ENCODE measurements at places on chromosomes 16 and 17.
A peak's percentile ranks its signal among the peaks of the same experiment; 100 is the strongest.

GRCh38 chr17:17275971-17276370, 5.1 kb downstream of the COPS3 start:
- DNase-seq = no peak

DNA sequence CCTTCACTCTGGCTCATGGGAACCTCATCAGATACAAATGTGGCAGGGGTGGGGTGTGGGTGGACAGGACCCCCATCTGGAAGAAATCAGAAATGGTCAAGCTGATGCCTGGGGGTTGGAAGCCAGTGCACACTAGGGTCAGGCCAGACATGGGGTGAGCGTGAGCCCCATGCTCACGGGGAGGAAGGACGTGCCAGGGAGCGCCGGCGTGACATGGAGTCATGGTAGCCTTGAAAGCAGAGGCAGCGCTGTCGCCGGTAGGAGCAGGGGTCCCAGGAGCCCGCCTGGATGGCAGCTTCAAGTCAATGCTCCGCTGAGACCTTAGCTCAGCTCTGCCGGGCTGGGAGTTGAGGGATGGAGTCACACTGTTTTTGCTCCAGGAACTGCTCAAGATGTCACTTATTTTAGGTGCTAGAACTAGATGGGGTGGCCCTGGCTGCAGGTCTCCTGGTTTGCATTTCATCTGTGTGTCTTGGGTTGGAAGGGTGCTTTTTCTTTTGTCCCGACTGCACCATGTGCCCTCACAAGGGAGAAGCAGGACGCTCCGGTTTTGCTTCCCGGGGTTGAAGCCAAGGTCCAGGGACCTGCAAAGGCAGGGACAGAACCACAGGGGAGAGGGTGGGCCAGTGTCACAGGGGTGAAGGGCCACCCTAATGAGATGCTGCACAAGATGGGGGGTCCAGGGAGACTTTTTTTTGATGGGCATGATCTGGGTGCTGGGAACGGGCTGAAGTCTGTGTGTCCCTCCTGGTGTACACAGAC, 51.4 kb downstream of the USP22 start:
- no peak for DNase-seq

DNA sequence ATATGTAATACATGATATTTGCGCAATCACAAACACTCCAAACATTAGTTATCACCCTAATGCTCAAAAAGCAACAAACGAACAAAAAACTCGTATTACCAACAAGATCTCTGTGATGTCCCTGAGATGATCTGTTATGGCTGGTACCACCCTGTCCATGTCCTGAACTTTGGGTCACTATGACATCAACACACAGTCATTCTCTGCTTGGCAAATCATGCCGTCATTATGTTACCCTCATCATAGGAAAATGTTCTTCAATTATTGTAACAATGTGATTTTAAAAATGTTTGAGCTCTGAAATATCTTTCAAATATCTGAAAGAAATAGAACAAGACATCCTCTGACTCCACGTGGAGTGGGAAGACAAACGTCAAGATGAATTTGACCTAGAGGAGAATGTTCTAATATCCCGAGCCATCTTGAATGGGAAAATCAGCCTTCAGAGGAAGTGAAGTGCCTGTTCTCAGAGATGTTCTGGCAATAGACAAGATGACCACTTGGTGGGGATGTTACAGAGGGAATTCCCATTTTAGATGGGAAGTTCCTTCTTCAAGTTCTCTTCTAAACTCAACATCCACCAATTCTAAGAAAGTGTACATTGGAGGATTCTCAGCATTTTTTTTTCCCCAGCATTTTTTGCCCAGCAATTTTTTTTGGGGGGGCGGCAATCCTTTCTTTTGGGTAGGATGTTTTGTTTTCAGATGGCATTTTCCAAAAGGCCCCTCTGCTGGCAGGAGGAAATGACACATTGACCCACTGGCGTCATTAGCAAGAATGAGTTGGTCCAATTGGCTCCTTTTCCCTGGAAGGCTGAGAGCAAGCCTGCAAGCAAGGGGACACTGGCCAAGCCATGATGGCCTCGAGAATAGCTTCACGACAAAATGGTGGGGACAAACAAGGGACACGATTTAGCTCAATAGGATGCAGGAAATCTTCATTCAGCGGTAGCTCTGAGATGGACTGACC, 3.7 kb upstream of the HSD17B2 start:
- peak; percentile 34 for DNase-seq

DNA sequence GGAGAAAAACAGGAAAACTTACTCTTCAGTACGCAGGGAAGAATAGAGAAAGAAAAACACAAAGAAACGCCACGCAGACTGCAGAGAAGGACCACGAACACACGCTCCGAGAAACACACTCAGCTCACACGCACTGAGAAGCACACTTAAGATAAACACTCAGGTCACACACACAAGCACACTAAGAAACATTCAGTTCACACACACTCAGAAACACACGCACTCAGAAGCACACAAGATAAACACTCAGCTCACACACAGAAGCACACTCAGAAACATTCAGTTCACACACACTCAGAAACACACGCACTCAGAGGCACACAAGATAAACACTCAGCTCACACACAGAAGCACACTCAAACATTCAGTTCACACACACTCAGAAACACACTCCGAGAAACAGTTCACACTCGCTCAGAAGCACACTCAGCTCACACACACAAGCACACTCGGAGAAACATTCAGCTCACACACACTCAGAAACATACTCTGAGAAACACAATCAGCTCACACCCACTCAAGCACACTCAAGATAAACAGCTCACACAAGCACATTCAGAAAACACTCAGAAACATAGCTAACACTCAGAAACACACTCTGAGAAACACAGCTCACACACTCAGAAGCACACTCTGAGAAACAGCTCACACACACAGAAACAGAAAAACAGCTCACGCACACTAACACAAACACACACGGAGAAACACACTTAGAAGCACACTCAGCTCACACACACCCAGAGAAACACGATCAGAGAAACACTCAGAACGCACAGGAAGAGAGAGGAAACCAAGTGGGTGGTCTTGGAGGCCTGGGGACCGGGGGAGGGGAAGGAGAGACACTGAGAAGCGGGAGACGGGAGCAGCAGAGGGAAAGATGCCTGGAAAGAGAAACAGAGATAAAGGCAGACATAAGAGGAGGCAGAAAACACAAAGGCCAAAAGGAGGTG, 908 bp downstream of the TMEM98 start:
- no peak for DNase-seq

GRCh38 chr16:88468275-88469129, 15.4 kb downstream of the ZFPM1 start:
- no peak for DNase-seq

DNA sequence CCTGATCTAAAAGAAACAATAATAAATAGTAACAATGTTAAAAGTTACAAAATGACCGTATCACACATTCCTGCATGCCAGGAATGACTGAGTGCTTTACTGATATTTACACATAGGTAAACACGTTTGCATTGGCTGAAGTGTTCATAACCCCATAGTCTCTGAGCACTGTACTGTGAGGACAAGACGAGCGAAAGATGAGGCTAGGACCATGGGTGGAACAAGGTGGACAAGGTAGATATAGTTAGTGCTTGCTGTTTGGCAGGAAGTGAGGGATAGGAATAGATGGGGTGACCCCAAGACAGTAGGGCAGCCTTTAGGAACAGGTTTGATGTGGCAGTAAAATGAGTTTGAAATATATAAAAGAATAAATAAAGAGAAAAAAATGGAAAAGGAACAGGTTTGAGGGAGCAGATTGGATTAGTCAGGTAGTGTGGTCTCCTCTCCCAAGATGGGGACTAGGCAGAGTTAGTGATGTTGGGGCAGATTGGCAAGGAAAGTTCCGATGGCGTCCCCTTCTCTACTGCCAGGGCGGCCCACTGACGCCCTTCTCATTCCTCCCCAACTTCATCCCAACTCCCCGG, 452 bp upstream of the E2F4 start:
- no peak for DNase-seq

GRCh38 chr16:5228369-5228768, 130.8 kb upstream of the EEF2KMT start:
- no peak for DNase-seq

GRCh38 chr16:11138022-11138768, 117.8 kb downstream of the SOCS1 start:
- DNase-seq = no peak

- no peak for DNase-seq
Measured at GRCh38 chr16:83813823-83814658, 6.3 kb downstream of the HSBP1 start.

DNA sequence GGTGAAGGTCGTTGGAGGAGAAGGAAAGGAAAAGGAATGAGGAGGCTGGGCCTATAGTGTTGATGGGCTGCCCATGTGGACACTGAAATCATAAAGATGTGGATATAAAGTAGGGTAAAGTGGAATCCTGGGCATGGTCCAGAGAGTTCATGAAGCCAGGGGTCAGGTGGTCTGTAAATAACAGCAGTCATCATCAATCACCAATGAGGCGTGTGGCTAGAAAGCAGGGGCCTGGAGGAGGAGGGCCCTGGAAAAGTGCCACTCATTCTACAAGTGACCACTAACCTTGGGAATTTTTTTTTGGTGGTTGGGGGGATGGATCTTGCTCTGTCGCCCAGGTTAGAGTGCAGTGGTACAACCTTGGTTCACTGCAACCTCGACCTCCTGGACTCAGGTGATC, 115.3 kb upstream of the NOL11 start:
- DNase-seq = no peak

DNA sequence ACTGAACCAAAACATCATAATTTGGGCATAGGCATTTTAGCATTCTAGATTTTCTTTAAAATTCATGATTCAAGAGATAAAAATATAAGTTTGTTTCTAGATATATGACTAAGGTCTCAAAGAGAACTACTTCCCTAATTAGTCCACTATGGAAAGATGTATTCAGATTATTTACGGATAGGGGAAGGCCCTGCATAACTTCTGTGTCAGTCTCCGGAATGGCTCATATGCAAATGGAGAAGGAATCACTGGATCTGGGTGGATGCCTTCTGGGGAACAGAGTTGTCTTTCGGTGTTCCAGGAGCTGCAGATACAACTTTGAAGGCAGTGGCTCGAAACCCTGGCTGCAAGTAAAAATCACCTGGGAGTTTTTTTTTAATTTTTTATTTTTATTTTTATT, 17.1 kb upstream of the WFIKKN2 start:
- DNase-seq = no peak

- DNase-seq = no peak
Measured at GRCh38 chr16:81716478-81717225, 62.4 kb upstream of the PLCG2 start.

- DNase-seq = peak; percentile 72
Measured at GRCh38 chr16:77214411-77215138, 15.4 kb downstream of the SYCE1L start.

GRCh38 chr16:86096850-86097249, 197.9 kb downstream of the IRF8 start:
- no peak for DNase-seq

- no peak for DNase-seq
Measured at GRCh38 chr16:79698341-79698753, 97.8 kb upstream of the MAF start.

DNA sequence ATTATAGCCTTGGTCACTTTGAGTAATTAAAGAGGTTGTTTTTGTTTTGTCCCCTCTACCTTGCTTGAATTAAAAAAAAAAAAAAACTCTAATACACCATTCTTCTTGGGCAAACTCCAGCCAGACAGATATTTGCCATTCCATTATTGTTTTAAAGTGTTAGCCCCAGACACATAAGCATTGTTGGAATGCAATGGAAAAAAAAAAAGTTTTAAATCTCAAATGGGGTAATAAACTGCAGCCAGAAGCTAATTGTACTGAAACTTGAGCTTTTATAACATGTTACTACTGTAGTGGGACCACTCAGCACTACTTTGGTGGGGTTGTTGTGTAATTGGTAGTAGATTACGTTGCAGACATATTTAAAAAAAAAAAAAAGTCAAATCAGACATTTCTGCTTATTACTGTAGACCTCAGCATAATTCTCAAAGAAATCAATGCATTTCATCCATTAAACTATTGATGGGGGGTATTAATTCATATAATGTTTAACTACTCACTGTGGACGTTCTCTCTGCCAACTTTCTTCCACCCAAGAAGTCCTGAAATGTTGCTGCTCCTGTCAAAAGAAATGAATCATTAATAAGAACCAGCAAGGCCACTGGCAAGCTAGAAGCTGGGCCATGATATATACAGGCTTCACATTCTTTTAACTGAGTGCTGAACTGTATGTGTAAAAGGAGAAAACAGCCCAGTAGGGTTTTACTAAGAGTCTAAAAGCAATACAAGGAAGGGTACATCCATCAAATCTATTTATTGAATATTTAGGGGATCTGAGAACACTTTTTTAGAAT, 626.6 kb upstream of the SOX9 start:
- DNase-seq = no peak

DNA sequence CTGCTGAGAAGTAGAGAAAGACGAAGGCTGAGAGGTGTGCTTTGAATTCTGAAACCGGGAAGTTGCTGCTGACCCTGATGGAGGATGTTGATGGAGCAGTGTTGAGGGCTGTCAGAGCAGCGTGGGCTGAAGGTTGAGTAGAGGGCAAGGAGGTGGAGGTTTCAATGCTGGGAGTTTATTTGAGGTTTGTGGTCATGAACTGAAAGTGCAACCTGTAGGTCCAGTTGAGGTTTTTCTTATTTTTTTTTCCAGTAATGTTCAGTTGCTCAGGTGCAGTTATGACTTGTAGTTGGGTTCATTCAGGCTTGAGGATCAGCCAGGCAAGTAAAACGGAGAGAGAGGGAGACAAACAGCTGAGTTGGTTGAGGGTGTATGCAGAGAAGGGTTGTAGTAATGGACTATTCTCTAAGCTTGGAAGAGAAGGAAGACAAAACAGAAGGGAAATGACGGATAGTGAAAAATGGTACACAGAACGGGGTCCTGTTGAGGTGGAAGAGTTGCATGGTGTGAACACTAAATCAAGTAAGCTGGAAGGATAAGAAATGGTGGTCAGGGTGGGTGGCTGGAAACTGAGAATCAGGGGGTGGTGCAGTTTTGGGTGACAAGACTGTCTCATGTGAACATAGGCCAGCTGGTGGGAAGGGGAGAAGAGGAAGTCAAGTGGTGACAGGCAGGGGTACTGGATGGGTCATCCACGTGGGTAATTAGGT, 8.7 kb upstream of the UBE2G1 start:
- no peak for DNase-seq

DNA sequence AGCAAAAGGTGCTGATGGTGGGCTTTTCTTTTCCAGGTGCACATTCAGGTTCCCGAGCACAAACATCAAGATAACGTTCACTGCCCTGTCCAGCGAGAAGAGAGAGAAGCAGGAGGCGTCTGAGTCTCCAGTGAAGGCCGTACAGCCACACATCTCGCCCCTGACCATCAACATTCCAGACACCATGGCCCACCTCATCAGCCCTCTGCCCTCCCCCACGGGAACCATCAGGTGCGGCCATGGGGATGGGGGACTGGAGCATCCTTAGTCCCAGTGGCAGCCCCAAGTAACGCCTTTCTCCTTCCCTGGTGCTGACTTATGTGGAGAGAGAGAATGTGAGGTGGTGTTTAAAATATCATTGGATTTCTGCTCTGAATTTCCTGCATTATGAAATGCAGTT, 43.8 kb downstream of the FOXK2 start:
- no peak for DNase-seq

- DNase-seq = no peak
Measured at GRCh38 chr16:63983401-63983800, 1138.5 kb downstream of the CDH11 start.

GRCh38 chr16:67965668-67966548, 2.5 kb downstream of the SLC12A4 start:
- DNase-seq = no peak

- DNase-seq = no peak
Measured at GRCh38 chr16:84159007-84159406, 13.9 kb downstream of the DNAAF1 start.

GRCh38 chr17:79082311-79083190, 7.9 kb downstream of the ENGASE start:
- DNase-seq = no peak

- DNase-seq = peak; percentile 50
Measured at GRCh38 chr16:47574091-47575054, 113.2 kb downstream of the PHKB start.

- DNase-seq = no peak
Measured at GRCh38 chr16:83354015-83354414, 453.8 kb upstream of the HSBP1 start.

Measured in RCC 7860 (cell line).